Activated CD8-positive, alpha-beta T cell treated with anti-CD3 and anti-CD28 coated beads, Interleukin-2, amount 10 ng/mL, durations not matched to agents 7 days and 5 days (primary cell): ENCODE measurements at places on chromosomes 4 and X. TPM values are rescaled to one million over a fixed set of nuclear protein-coding genes. Genes with fewer than 3 reads are reported as not detected.
A peak's percentile ranks its signal among the peaks of the same experiment; 100 is the strongest.

The MAGEB1 gene
- not detected for total RNA-seq

The INTS6L gene
- total RNA-seq, result 24.4 TPM

The KLHL34 gene
- total RNA-seq, result 0.34 TPM

The GATB gene
- 13.8 TPM for total RNA-seq

DNA sequence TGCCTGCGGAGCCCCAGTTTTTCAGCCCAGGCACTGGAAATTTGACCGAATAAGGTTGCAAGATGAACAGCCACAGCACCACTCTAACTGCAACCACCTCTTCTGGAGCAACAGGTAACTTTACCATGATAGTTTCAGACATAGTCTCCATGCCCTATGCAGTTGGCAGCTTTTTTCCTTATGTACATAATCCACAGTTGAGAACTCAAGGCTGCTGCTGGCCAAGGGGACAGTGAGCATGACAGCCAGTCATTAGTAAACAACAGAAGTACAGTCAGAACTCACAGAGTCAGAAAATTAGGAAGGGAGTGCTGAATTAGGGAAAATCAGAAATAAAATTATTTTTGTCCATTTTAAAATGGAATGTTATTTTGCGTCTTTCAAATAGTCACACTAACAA lies 192.7 kb upstream of the NHS start:
- H3K27me3 ChIP-seq, result no peaks in the 10 kb centered on the region
- H3K4me1 ChIP-seq, result no peaks in the 10 kb centered on the region
- no peak overlapping the region for H3K27ac ChIP-seq
- H3K36me3 ChIP-seq, result no peaks in the 10 kb centered on the region
- DNase-seq, result no peak

DNA sequence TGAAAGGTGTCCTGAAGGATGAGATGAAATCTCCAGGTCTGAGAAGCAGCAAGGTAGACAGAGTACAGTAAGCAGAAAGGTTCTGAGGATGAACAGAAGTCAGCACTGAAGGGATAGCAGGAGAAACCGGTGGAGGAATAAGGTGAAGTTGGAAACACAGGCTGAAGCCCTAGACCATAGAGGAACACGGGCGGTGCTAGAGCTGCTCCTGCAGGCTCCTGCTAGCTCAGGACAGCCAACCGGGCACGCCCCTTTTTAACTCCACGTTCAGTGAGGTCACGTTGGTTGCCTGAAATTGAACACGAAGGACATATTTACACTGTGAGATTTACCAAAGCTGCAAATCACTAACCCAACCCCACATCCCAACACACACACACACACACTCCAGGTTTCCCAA lies 1886.4 kb upstream of the AGA start:
- no peaks in the 10 kb centered on the region for H3K27me3 ChIP-seq
- H3K27ac ChIP-seq, result no peak overlapping the region
- no peak for DNase-seq
- no peaks in the 10 kb centered on the region for H3K4me1 ChIP-seq

- DNase-seq, result no peak
- no peaks in the 10 kb centered on the region for H3K27me3 ChIP-seq
- no peak overlapping the region for H3K4me3 ChIP-seq
- H3K27ac ChIP-seq, result no peak overlapping the region
- H3K36me3 ChIP-seq, result no peaks in the 10 kb centered on the region
These were observed 362.1 kb downstream of the UNC5C start for GRCh38 chr4:95186666-95187065.

GRCh38 chr4:118799231-118799942 lies 36.5 kb downstream of the SEC24D start:
- H3K27me3 ChIP-seq, result no peaks in the 10 kb centered on the region
- DNase-seq, result no peak
- no peak overlapping the region for H3K27ac ChIP-seq
- peaks cover 35% of the 10 kb centered on the region for H3K36me3 ChIP-seq
- no peak overlapping the region for H3K4me3 ChIP-seq

DNA sequence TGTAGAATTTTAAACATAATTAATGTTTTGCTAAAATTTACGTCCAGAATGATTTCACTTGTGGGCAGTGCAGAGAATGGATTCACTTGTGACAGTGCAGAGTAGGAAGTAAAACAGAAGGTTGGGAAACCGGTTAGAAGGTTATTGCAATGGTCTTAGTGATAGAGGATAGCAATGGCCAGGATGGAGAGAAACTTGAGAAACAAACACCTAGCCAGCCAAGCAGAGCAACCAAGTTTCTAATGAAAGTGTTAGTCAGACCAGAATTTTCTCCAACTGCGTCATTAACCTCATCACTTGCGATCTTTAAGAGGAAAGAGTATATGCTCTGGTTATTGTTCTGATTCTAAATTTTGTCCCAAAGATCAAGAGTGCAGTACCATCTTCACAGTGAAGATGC lies 50.0 kb upstream of the TBC1D9 start:
- H3K4me3 ChIP-seq, result no peak overlapping the region
- H3K27me3 ChIP-seq, result no peaks in the 10 kb centered on the region
- H3K36me3 ChIP-seq, result no peaks in the 10 kb centered on the region
- no peak for DNase-seq
- no peak overlapping the region for H3K27ac ChIP-seq

- no peaks in the 10 kb centered on the region for H3K4me1 ChIP-seq
- no peaks in the 10 kb centered on the region for H3K27me3 ChIP-seq
- H3K36me3 ChIP-seq, result peaks cover 43% of the 10 kb centered on the region
- no peak overlapping the region for H3K27ac ChIP-seq
These were observed 1.6 kb upstream of the MAB21L2 start for GRCh38 chr4:150580306-150580705.

DNA sequence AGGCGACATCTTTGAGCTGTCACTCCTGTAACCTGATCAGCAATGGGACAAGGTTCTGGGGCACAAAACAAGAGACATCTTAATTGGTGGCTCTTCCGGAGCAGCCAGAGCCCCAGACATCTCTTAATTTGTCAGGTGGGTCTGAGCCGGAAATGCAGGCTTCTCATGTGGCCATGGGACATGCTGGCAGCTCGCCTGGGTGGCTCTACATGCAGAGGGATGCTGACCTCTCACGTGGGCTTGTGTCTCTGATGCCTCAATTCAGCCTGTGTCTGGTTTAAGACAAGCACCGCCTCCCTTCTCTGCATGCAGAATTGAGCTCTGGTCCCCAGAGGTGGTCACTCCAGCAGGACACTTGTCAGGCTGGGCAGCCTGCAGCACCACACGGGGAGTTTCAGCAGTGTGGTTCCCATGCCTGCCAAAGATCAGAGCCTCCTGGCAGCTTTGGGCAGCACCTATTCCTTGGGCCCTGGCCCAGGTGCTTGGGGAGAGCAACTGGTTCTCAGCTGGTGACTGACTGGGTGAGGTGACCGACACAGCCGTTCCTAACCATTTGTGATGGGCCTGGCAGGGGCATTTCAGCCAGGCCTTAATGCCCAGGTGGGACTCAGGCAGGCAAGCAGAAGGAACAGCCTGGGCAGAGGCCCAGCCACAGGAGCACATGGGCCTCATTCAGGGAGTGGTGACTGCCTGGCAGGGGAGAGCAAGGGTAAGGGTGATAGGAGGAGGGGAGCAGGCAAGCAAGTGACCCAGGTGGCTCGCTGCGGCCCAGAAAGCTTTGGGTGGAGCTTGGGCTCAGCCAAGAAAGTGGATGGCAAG lies 53.4 kb downstream of the HMX1 start:
- no peak overlapping the region for H3K27ac ChIP-seq
- H3K4me1 ChIP-seq, result no peaks in the 10 kb centered on the region
- H3K36me3 ChIP-seq, result no peaks in the 10 kb centered on the region
- no peaks in the 10 kb centered on the region for H3K27me3 ChIP-seq
- no peak overlapping the region for H3K4me3 ChIP-seq

- H3K36me3 ChIP-seq, result no peaks in the 10 kb centered on the region
- no peaks in the 10 kb centered on the region for H3K4me1 ChIP-seq
- no peak for DNase-seq
- H3K27me3 ChIP-seq, result peaks cover 2% of the 10 kb centered on the region
- H3K4me3 ChIP-seq, result no peak overlapping the region
- no peak overlapping the region for H3K27ac ChIP-seq
These were observed 19.8 kb downstream of the PSAPL1 start for GRCh38 chr4:7414736-7415510.

DNA sequence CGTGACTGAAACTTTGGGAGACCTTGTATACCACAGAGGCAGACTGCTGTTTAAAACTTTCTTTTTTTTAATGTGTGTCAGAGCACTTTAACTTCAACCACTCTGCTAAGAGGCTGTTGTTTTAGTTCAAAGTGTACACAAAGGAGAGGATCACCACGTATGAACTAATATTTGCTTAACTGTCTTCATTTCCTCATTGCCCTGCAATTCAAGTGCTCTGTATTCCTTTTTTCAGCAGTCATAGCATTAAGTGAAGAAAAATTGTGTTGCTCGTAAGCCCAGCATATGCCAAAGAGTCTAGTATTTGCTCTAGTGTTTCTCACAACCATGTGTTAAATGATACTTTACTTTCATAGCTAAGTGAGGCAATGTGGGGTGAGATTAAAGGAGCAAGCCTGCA lies 63.0 kb upstream of the HHIP start:
- no peaks in the 10 kb centered on the region for H3K36me3 ChIP-seq
- DNase-seq, result no peak
- no peaks in the 10 kb centered on the region for H3K27me3 ChIP-seq
- no peak overlapping the region for H3K4me3 ChIP-seq

- H3K4me1 ChIP-seq, result peaks cover 2% of the 10 kb centered on the region
- no peak overlapping the region for H3K4me3 ChIP-seq
- no peaks in the 10 kb centered on the region for H3K27me3 ChIP-seq
- H3K36me3 ChIP-seq, result no peaks in the 10 kb centered on the region
- no peak for DNase-seq
- no peak overlapping the region for H3K27ac ChIP-seq
These were observed 6.8 kb upstream of the WDR13 start for GRCh38 chrX:48590203-48591103.

DNA sequence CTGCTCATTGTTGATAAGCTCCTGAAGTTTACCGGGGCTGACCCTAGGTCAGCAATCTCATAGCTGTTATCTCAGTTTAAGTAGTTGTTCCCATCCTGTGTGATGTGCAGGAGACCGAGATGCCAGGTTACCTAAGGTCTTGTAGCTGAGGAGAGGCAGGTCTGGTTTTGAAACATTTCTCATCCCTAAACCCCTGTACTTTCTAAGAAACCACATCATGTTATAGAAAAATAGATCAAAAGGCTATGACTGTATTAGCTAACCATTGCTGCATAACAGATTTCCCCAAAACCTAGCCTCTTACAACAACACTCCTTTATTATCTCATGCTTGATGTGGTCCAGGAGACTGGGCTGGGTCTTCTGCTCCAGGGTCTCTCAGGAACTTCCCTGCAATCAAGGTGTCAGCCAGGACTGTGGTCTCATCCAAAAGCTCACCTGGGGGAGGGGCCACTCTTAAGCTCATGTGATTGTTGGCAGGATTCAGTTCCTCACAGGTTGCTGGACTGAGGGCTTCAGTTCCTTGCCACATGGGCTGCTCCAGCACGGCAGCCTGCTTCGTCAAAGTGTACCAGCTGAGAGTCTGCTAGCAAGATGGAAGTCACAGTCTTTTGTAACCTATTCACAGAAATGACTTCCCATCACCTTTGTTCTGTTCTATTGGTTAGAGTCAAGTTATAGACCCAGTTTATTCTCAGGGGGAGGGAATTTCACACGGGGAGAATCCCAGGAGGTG lies 60.9 kb upstream of the CLCN4 start:
- H3K27ac ChIP-seq, result peak overlapping the region; percentile 24
- H3K4me3 ChIP-seq, result no peak overlapping the region
- DNase-seq, result no peak
- no peaks in the 10 kb centered on the region for H3K27me3 ChIP-seq
- H3K4me1 ChIP-seq, result peaks cover 42% of the 10 kb centered on the region

DNA sequence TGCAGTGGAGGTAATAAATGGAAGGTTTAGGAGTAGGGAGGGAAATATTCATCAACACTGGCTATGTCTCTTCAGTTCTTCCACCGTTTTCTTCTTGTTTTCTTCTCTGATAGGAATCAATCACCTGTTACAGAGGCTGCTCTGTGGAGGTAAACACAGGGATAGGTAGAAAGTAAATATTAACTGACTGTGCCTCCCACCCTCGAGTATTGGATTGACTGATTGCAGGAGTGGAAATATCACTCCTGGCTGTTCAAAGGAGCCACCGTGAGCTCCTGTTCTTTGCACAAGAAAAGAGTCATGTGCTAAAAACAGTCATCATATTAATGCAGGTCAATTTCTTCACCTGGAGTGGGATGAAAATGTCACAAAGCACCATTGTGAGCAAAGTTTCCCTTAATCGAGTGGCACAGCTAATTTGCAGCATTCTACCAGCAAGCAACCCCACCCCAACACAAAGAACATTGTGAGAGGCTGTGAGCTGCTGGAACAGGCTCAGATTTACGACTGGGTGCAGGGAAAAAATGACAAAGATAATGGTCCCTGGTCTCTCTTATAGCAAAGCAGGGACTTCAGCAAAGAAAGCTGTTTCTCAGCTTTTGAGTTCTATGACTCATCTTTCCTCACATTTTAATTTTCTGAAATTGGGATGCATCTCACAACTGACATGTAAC lies 113.7 kb upstream of the TSPAN5 start:
- no peaks in the 10 kb centered on the region for H3K27me3 ChIP-seq
- no peaks in the 10 kb centered on the region for H3K36me3 ChIP-seq
- no peaks in the 10 kb centered on the region for H3K4me1 ChIP-seq
- no peak for DNase-seq
- no peak overlapping the region for H3K4me3 ChIP-seq
- no peak overlapping the region for H3K27ac ChIP-seq
